ENCODE measurements at places on chromosomes 11 and 22.

GRCh38 chr11:118909619-118910308 lies 16.0 kb downstream of the BCL9L start:
- no peak for DNase-seq

- DNase-seq: peak; percentile 19
Observed at GRCh38 chr11:120985718-120986569, 38.0 kb upstream of the TBCEL start.

GRCh38 chr11:62705413-62705812 lies 1.8 kb downstream of the BSCL2 start:
- no peak for DNase-seq

GRCh38 chr11:122656631-122657101 lies 1.1 kb downstream of the UBASH3B start:
- peak; percentile 50 for DNase-seq

DNA sequence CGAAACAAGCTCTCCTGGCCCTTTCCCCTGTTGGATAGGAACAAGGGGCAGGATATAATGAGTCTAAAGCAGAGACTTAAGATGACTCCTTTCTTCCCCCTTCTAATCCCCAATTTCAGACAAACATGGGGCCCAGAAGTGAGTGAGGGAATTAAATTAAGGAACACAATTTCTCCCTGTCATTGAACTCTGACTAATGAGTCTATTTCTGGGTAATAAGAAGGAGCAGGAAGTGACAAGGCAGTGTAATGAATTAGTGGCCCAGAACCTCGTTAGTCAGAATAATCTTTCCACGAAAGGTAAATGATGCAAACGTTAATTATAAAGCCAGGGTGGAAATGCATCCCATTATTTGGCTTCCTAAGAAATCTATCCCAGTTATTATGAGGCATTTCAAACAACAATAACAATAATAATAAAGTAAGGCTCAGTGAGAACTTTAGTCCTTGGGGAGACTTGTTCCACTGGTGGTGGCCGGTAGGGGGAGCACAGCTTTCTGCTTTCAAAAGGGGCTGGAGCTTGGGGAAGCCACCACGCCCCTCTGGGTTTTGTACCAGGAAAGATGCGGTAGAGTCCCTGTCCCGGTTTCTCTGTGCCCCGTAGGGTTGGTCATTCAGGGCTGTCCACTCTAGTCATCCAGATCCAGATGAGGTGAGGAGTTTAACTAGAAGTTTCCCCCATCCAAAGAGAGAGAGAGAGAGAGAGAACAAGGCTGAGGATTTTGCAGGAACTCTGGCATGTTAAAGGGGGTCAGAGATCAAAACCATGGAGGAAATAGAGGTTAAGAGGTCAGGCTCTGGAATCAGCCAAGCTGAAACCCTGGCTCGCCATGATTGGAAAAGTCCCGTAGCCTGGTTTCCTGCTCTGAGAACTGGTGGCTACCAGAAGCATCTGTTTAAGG lies 298.3 kb downstream of the NTM start:
- DNase-seq: peak; percentile 17

- no peak for DNase-seq
Observed at GRCh38 chr11:2721210-2721916, 21.6 kb upstream of the KCNQ1OT1 start.

GRCh38 chr11:75261902-75262361 lies 21.4 kb downstream of the TPBGL start:
- DNase-seq: no peak

GRCh38 chr11:31610544-31610943 lies 101.0 kb downstream of the ELP4 start:
- DNase-seq: no peak

- no peak for DNase-seq
Observed at GRCh38 chr22:19849835-19850762, 4.6 kb downstream of the GNB1L start.

GRCh38 chr22:45007391-45008185 lies 2.2 kb downstream of the PHF21B start:
- no peak for DNase-seq

- no peak for DNase-seq
Observed at GRCh38 chr11:12914400-12914912, 94.7 kb upstream of the RASSF10 start.

- no peak for DNase-seq
Observed at GRCh38 chr11:87185228-87185627, 147.5 kb downstream of the TMEM135 start.

- no peak for DNase-seq
Observed at GRCh38 chr11:73423506-73423905, 47.3 kb downstream of the RELT start.

- DNase-seq: no peak
Observed at GRCh38 chr11:17219016-17219415, 11.2 kb upstream of the PIK3C2A start.

DNA sequence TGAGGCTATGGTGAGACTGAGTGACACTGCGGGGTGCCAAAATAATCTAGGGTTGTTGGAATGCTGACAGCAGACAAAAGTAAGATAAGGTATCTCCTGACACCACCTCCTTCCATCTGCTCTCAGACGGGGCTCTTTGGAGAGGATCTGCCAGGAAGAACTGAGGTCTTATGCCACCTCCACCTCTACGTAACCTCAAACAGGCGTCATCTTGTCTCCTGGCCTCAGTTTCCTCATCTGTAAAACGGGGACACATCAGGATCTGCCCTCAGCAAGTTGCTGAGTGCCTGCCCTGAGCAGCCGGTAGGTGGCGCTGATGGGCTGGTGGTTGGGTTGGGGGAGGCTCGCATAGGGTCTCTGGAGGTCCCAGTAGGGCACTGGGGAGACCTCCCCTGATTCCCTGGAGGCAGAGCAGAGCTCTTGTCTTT lies 1.7 kb upstream of the MYEOV start:
- DNase-seq: peak; percentile 58

GRCh38 chr22:43399338-43399979 lies 12.4 kb upstream of the MPPED1 start:
- no peak for DNase-seq

DNA sequence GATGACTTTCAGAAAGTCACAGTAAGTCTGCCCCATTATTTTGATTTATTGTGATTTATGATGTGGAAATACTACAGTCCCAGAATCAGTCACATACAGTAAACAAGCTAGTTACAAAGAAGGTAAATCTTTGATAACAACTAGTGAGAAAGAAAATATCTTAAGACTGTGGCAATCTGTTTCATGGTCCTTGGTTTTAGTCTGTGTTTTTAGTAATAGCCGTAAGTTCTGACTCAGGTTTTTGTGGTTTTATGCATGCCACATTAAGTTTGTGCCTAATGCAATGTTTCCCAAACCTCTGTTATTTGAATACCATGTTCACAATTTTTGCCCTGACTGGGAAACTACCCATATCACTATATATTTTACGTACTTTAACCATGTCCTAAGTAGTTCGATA lies 6.7 kb downstream of the CEP295 start:
- no peak for DNase-seq

- DNase-seq: no peak
Observed at GRCh38 chr11:96263238-96263763, 79.7 kb downstream of the MAML2 start.

DNA sequence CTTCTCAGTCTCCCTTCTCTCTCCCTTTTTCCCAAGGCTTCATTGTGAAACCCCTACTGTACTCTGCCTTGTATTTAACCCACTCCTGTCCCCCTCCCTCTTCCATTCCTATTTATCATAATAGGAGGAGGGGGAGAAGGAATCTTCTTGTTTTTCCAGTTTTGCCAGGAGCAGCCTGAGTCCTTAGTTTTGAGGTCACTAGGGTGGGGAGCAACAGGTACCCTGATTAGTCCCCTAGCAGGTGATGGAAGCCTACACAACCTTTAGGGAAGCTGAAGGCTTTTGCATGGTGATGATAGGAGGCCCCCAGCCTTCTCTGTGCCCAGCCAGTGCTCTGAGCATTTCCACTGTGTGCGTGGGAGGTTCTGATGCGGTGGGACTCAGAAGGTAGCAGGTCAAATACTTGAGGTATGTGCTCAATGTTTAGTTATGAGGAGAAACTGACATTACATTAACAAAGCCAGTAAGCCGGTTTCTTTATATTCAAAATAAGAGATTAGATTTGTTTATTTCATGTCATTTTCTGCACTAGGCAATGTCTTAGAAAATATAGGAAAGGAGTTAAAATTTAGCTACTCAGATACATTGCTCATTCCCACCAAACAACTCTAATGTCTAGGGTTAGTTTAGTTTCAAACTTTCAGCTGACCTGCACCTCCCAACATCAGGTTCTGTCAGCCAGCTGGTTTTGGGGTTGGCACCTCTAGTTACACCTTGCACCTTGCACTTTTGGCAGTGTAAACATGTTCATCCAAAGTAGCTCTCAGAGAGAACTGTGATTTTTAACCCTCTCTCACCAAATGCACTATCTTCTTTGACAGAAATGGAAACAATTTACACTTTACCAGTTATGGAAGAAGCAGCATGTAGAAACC lies 26.0 kb downstream of the PARVA start:
- no peak for DNase-seq

DNA sequence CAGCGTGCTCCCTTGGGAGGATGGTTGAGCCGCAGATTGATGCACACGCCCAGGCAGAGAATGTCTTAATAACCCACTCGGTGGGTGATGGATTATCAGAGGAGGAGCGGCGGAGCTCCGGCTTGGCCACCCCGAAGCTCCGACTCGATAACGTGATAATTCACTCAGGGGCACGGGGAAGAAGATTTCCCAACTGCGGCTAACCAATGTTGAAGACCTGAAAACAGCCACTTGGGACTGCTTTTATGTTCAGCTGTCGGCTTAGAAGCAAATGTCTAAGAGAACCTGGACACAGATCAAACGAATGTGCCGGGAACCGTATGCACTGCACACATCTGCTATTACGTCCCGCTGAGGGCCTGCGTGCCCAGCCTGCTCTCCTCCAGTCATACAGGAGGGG lies 206.8 kb upstream of the CADM1 start:
- DNase-seq: no peak

GRCh38 chr11:10809373-10810160 lies 841 bp upstream of the EIF4G2 start:
- DNase-seq: peak; percentile 48

DNA sequence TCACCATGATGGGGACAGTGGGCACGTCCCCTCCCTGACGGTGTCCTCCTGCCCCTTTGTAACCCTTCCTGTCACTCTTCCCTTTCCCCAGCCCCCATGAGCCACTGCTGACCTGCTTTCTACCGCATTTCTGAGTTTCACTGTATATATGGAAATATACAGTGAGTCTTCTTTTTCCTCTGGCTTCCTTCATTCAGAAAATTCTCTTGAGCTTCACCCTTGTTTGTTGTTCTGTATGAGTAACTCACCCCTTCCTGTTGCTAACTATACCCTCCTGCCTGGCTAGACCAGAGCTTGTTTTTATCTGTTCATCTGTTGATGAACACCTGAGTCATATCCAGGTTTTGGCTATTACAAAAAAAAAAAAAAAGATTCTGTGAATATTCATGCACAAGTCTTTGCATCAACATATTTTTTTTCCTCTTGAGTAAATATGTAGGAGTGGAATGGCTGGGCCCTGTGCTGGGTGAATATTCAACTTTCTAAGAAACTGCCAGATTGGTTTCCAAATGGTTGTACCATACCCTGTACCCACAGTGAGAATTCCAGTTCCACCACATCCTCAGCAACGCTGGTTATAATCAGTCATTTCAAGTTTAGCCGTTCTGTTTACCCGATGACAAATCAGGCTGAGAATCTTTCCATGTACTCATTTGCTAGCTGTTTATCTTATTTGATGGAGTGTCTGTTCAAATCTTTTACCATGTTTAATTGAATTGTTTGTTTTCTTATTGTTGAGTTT lies 62.0 kb downstream of the IGF2 start:
- DNase-seq: peak; percentile 58

- DNase-seq: peak; percentile 9
Observed at GRCh38 chr11:125569915-125570621, 791 bp downstream of the EI24 start.

- DNase-seq: no peak
Observed at GRCh38 chr11:103902994-103903393, 133.4 kb upstream of the DDI1 start.

- DNase-seq: peak; percentile 80
Observed at GRCh38 chr11:108199446-108200321, 22.8 kb downstream of the NPAT start.

- no peak for DNase-seq
Observed at GRCh38 chr22:36192542-36192941, 9.1 kb downstream of the APOL4 start.

GRCh38 chr11:128735935-128736605 lies 42.2 kb downstream of the FLI1 start:
- DNase-seq: no peak

DNA sequence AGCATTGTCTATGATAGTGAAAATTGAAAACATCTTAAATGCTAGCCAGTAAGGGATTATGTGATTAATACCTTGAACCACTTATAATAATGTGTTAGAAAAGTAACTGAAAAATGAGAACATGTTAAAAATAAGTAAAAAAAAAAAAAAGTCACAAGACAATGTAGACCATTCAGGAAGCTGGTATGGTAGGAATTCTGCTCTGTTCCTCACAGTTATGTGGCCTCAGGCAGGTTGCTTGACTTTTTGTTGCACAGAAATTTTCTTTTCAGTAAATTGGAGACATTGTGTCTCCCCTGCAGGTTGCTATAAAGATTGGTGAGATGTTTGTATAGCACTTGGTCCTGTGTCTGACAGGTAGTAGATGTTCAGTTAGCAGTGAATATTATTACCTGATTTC lies 17.3 kb upstream of the PLET1 start:
- DNase-seq: no peak

- DNase-seq: no peak
Observed at GRCh38 chr11:113615098-113615497, 91.0 kb downstream of the TMPRSS5 start.

GRCh38 chr22:44269117-44269498 lies 43.6 kb downstream of the SHISAL1 start:
- DNase-seq: no peak

- no peak for DNase-seq
Observed at GRCh38 chr22:17540481-17540880, 22.8 kb upstream of the SLC25A18 start.

DNA sequence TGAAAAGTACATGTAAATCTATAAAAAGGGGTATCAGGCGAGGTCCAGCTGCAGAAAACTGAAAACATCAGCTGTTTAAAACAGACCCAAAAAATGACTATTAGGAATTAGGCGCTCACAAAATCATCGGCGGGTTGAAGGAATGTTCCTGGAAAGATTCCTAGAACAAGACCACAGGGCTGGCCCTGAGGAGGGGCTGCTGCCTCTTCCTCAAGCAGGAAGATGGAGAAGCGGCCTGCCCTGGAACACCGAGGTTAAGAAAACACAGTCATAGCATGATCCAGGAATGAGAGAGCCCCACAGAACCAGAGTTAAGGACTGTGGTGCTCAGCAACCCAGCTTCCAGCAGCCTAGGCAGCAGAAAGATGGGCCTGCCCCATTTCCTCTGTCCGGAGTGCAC lies 78.4 kb downstream of the C11orf91 start:
- DNase-seq: no peak

- no peak for DNase-seq
Observed at GRCh38 chr11:47940904-47941649, 39.3 kb upstream of the PTPRJ start.

- DNase-seq: no peak
Observed at GRCh38 chr11:26620282-26621045, 48.4 kb upstream of the MUC15 start.

GRCh38 chr11:3986301-3986700 lies 108.3 kb upstream of the RRM1 start:
- no peak for DNase-seq

GRCh38 chr11:109123816-109124787 lies 297.9 kb upstream of the C11orf87 start:
- no peak for DNase-seq

GRCh38 chr11:65468874-65469333 lies 29.9 kb upstream of the MALAT1 start:
- DNase-seq: peak; percentile 55
